ENCODE measurements at places on chromosomes 2 and 18.

- no peak for DNase-seq
Observed at GRCh38 chr2:215418064-215418963, 17.6 kb downstream of the FN1 start.

DNA sequence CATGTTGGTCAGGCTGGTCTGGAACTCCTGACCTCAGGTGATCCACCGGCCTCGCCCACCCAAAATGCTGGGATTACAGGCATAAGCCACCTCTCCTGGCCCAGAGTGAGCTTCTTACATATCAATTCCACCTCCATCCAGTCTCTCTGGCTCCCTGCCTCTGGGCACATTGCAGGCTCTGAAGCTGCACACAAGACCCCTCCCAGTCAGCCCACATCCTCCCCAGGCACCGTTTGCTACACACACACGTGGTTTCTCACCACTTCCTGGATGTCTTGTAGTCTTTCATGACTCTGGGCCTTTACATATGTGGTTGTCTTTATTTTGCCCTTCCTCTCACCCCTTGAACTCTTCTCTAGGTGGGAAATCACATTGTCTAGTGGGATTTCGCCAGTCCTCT lies 64.0 kb upstream of the CABLES1 start:
- peak; percentile 56 for DNase-seq

GRCh38 chr18:68283834-68284233 lies 431.1 kb downstream of the TMX3 start:
- no peak for DNase-seq

DNA sequence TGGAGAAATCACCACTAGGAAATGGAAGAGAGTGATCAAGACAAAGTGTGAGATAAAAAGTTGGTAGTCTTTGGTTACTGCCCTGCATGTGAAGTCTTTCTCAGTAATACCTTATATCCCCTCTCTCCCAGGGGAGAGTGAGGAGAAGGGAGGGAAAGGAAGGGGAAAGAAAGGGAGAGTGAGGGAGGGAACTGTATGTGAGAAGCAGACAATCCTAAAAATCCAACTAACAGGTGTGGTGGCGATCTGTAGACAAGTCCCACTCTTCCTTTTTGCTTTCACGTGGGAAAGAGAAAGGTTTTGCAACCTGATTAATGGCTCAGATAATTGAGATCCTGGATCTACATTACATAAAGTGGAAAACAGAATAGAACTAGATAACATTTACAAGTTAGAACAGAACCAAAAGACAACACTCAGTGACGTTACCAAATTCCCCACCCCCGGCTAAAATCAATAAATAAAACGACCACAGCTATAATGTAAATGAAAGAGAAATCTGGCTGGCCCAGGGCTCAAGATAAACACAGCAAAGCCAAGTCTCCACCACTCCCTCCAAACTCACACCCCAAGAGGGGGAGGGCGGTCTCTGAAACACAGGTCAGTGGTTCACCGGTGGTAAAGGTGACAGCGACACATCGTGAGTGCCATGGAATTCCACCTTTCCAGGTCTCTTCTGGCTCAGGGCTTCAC lies 10.0 kb upstream of the APCDD1 start:
- DNase-seq: no peak

DNA sequence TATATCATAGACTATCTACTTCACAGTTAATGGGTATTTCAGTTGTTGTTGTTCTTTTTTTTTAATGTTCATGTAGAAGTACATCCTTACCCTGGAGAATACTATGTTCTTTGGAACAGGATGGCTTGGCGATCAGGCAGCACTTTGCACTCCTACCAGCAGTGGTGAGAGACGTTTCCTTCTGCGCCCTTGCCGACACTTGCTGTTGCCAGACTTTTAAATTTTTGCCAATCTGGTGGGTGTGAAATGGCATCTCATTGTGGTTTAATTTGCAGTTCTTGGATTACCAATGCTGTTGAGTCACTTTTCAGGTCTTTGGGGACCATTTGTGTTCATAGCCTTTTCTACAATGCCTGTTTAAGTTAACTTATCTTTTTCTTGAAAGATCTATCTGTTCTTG lies 197.3 kb downstream of the SH3RF3 start:
- DNase-seq: no peak

DNA sequence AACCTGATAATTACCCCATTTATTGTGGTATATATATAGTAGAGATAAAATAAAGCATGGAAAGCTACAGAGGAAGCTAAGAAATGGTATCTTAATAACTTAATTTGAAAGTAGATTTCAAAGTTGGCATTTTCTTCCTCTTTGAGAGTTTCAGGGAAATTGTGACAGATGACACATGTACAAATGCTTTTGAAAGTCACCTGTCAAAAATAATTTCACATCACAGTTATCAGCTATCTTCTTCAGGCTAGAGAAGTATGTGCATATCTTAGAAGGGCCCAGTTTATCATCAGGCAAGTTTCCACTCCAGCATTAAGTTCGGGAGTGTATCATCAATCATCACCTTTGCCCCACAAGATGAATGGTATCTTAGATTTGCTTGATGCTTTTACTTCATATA lies 457.9 kb downstream of the LRRTM4 start:
- DNase-seq: no peak

DNA sequence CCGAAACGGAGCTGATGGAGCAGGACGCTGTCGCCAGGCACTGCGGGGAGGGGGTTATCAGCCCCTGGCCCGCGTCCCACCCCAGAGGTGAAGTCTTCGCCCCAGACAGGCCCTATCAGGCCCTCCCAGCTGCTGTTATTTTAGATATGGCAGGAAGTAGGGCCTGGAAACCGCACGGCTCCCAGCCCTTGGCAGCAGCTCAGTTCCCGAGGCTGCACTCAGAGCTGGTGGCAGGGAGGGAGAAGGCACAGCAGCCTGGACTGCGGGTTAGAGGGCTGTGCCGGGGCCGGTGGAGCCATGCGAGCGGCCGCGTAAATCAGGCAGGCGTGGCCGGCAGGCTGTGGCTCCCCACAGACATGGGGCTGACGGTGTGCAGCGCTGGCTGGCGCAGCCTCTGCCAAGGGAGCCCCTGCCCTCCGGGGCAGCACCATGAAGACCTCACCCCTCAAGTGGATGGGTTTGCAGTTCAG lies 111.4 kb downstream of the NFATC1 start:
- DNase-seq: peak; percentile 71

- no peak for DNase-seq
Observed at GRCh38 chr2:31411771-31412170, 2.8 kb downstream of the XDH start.

DNA sequence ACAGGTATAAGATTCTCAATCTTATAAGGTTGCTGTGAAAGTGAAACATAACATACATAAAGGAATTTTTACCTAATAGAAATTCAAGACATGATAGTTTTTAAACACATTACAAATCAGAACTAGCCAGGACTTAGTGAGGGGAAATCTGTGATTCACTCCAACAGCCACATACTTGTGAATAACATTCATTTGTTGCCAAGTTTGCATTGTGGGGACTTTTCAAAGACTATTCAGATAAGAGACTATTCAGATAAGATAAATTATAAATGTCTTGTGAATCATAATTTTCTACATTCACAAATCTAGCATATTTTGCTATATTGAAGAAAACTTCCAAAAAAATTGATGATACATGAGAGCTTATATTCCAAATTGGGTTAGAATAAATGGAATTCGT lies 345.3 kb upstream of the CDH20 start:
- no peak for DNase-seq

- no peak for DNase-seq
Observed at GRCh38 chr2:95057535-95058370, 32.2 kb downstream of the MAL start.

DNA sequence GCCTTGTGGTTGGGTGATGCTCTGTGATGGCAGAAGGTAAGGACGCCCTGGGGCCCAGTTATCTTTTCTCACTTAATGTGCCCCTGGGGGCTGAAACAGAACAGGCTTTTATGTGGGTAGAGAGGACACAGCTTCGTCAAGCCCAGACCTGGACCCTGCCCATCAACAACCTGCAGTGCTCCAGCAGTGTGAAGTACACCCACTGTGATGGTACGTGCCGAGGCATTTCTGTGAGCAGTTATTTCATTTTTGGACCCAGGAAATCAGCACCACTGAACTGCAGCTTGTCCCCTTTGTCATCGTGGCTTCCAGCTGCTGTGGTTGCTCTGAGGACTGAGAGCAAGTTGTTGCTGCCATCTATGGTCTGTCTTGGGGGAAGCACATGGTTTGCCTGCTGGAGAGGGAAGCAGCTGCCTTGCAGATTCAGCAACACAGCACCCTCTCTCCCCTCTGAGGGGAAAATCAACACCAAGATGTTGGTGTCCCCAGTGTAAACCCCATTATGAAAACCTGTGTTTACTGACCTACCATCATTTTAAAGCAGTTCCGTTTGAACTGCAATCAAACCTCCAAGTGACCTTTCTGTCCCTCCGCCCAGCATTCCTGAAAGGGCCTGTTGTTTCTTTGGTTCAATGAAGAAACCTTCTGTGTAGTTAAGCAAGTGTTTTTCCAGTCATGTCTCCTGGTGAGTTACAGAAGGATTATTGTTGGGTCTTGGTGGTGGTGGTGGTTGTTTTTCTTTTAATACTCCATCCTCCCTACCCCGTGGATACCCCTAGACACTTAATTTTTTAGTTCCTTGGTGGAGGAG lies 158.2 kb downstream of the MGAT5 start:
- peak; percentile 86 for DNase-seq

DNA sequence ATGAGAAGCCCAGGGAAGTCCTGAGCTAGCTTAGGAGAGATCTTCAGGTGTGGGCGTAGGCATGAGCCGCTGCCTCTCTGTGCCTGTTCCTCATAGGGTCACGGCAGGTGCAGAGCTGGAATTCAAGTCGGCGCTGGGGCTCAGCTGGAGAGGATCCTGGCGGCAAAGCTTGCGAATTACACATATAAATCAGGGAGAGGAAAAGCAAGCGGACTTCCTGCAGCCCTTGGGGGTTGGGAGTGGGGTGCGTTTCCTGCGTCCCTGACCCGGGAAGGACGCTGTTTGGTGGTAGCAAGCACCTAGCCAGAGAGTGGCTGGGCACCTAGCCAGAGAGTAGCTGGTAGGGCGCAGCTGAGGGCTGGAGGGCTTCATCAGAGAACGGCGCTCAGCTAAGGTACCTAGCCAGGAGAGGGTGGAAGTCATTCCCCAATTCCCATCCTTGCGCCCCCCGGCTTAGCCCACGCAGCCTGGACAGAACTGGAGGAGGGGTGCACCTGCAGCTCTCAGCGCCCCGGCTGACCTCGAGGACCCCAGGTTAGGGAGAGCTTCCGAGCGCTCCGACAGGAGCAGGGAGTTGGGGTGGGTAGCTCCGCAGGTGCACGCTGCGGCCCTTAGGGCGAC lies 459 bp upstream of the EFR3B start:
- peak; percentile 48 for DNase-seq

DNA sequence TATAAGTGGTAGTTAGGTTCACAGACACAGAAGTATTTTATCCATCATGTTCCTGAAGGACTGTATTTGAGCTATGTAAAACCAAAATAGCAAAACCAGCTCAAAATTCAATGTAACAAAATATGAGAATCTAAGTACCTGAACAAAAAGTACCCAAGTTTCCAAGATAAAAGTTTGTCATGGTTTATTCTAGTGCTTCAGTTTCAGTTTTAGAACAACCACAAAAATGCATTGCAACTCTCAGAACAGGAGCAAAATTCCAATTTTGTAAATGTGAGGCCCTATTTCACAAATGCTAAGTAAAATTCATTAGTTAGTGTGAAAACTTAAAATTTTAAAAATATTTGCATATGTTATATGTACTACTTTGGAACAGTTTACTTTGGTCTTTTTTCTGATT lies 5.0 kb upstream of the ALPK2 start:
- DNase-seq: no peak

- no peak for DNase-seq
Observed at GRCh38 chr18:74695170-74695569, 97.5 kb downstream of the ZNF407 start.

DNA sequence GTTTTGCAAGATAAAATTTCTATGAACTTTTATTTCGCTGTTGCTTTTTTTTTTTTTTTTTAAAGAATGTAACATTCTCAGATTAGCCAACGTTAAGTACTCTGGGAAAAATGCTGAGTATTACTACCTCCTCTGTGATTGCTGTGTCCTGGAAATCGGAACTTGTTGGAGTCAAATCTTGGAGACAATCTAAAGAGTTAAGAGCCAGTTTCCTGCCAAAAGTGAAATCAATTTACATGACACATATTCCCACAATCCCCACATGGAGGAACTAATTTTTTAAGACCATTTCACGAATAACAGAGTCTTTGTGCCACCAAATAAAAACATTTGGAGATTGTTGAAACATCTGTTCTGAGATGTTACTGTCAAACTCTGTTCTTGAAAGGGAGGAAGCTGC lies 127.8 kb downstream of the MEP1B start:
- DNase-seq: peak; percentile 33

- no peak for DNase-seq
Observed at GRCh38 chr2:97784953-97785352, 71.6 kb downstream of the ZAP70 start.

DNA sequence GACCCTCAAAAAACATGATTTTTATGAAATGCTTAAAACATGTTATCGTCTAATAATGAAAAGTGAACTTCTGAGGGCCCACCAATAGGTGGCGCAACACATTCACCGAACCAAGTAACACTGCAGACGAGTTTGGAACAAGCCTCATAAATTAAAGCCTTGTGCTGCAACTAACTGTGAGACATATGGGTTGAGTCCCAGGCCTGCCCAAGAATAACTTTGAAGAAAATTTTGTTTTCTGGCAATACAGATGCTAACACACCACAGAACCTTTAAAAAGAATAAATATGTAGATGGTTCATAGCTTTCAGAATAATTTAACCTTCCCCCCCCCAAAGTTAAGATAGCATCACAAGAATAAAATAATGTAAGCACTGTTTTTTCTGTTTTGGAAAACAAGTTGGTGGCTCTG lies 285.9 kb downstream of the RNF144A start:
- peak; percentile 59 for DNase-seq

DNA sequence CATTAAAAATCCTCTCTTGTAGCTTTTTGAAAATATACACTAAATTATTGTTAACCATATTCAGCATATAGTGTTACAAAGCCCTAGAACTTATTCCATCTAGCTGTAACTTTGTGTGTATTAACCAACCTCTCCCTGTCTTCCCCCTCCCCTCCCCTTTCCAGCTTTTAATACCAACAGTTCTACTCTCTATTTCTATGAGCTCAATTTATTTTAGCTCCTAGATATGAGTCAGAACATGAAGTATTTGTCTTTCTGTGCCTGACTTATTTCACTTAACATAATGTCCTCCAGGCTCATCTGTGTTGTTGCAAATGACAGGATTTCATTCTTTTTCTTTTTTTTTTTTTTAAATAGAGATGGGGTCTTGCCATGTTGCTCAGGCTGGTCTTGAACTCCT lies 45.1 kb downstream of the GPD2 start:
- DNase-seq: peak; percentile 55

GRCh38 chr2:195595825-195596224 lies 61.2 kb upstream of the SLC39A10 start:
- no peak for DNase-seq

DNA sequence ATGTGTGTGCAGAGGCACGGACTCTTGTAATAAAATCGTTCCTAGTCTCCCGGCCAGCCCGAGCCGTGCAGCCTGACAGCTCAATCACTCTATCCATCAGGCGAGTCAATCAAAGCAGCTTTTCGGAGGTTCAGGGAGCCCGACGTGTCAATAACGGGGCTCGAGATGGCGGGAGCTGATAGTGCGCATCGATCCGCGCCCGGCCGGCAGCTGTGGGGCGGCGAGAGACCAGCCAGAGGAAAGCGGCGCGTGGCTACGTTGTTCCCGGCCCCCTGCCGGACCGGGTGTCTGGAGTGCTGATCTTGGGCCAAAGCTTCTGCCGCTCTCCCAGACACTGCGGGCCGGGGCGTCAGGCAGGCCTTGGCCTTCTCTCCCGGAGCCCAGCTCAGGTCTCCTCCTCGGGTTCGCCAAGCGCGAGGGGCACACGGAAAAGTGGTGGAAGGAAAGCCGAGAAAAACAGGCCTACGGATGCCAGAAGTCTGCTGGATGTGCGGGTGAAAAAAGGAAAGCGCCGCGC lies 2.4 kb downstream of the EN1 start:
- no peak for DNase-seq
